H7 (cell line): ENCODE measurements at places on chromosomes 7 and 10.
A peak's percentile ranks its signal among the peaks of the same experiment; 100 is the strongest.

DNA sequence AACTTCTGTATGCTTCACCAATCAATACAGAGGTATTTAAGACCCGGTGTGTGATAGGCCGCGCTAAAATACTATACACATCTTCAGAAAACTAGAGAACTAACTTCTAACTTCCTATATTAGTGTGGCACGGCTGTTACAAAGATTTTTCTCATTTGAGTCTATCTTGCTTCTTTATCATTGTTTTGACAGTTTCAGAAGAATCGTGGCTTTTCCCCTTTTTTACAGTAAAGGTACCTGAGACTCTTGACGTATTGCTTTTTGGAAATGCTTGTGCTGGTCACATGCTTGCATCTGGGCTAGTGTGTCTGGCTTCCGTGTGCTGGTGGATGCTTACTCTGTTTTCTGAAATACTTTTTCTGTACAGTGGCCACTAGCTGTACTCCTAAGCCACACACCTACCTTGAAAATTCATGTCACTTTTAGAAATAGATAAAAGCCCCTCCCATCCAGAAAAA is 12.7 kb downstream of the IKZF1 start:
- no peak for DNase-seq

DNA sequence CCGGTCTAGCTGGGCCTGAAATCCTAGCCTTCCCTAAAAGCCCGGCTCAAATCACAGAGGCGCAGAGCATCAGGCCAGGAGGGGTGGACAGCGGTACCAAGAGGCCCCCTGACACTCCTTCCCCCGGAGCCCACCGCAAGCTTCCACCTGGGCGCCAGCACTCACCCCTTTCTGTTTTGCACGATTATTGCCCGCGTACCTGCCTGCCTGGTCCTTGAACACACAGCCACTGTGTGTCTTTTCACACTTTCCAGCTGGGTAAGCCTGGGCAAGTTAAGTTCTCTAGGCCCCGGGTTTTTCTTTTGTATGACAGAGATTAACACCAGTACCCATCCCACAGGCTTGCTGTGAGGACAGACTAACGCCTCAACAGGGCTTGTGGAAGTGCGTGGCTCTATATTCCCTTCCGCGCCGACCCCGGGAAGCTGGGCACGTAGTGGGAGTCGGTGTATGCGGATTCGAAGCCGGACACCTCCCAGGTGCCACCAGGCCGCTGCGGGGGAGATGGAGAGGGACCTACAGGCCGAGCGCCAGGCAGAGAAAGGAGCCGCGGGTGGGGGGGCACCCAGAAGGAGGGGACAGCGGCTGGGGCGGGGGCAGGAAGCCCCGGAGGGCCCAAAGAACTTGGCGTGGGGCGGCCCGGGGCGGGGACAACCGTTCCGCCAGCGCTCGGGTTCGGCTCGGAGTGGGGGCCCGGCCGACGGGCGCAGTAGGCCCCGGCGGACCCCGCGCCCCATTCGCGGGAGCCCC is 792 bp downstream of the ZNF746 start:
- DNase-seq: peak; percentile 73

- DNase-seq: peak; percentile 71
Observed at GRCh38 chr10:44973323-44974081, 5.1 kb downstream of the DEPP1 start.

- DNase-seq: no peak
Observed at GRCh38 chr7:29825775-29826529, 19.6 kb downstream of the WIPF3 start.

GRCh38 chr7:78223598-78223997 is 425.0 kb downstream of the PHTF2 start:
- DNase-seq: no peak

DNA sequence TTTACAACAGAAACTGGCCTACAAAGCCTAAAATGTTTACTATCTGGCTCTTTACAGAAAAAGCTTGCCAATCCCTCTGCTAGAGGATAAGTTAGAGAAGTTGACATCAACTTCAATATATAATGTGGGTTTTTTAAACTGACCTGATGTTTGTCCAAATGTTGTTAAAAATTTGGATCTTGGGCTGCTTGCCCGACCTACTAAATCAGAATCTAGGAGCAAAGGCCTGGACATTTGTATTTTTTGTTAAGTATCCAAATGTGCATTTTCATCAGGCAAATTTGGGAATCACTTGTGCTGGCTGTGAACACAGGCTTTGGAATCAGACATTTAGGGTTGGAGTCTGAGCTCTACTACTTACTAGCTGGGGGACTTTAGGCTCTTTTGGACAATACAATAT is 252.7 kb upstream of the CSTF2T start:
- DNase-seq: no peak

- no peak for DNase-seq
Observed at GRCh38 chr10:31694126-31694685, 234.4 kb downstream of the ARHGAP12 start.

DNA sequence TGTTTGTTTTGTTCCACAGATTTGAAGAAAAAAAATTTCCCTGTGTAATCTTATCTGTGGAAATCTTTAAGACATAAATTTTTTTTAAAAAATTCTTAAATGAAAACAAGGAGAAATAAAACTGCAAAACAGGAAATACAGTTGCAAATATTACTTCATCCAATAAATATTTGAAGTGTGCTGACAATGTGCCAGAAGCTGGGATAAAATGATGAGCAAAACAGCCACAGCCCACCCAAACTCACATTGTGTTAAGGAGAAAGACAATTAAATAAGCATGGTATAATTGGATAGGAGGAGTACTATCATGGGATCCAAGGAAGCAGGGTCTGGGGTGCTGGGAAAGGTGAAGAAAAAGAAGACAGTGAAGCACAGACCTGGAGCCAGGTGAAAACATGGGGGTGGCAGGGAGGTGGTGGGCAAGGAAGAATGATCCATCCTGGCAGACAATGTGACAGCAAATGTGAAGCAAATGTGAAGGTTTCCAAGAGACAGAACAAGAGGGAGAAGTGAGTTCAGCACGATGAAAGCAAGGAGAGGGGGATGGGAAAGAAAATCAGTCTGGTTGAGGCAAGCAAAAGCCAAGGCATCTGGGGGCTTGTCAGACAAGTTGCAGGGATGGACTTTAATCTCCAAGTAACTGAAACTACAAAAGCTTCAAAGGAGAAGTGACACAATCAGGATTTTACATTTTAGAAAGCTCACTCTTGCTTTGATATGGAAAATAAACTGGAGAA is 135.9 kb downstream of the HIBADH start:
- no peak for DNase-seq

DNA sequence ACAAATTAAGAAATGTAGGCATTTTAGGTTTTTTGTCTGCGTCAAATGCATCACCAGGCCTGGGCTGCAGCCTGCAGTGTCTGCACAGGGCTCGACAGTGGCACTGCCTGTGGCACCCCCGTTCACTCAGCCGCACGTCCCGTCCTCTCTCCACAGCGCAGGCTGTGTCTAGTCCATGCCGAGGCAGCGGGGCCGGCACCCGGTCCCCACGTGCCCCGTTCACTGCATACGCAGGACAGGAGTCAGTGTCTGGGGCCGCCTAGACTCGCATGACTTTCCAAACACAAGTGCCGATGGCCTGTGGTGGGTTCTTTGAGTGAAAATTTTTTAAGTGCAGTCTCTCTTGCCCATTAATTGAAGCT is 446.4 kb downstream of the PTPRN2 start:
- no peak for DNase-seq

DNA sequence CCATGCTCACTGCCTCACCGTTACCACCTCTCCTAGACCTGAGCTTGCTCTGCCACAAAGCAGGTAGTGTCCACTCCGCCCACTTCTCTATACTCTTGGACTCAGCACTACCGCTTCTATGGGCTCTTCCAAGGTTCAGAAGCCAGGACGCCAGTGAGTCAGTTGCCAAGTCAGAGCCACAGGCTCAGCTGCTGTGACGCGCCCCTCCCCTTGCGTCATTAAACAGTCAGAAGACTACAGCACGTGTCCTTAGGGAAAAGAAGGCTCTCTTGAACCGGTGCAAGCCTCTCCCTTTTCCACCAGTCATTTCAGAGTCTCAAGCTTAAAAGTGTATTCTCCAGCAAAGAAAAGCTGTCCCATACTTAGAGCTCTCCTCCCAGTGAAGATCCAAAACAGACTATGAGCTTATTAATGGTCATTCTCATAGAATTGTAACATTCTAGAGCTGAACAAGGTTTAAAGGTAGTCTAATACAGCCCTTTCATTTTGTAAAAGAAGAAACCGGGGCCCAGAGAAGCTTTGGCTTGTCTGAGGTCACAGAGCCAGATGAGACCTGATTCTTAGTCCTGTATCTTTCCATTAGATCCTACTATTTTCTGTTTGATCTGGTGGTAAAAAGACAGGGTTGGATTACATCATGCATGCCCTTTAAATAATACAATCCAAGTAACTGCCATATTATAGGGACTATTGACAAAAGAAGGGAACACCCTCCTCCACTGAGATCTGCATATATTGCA is 40.9 kb upstream of the MET start:
- no peak for DNase-seq

DNA sequence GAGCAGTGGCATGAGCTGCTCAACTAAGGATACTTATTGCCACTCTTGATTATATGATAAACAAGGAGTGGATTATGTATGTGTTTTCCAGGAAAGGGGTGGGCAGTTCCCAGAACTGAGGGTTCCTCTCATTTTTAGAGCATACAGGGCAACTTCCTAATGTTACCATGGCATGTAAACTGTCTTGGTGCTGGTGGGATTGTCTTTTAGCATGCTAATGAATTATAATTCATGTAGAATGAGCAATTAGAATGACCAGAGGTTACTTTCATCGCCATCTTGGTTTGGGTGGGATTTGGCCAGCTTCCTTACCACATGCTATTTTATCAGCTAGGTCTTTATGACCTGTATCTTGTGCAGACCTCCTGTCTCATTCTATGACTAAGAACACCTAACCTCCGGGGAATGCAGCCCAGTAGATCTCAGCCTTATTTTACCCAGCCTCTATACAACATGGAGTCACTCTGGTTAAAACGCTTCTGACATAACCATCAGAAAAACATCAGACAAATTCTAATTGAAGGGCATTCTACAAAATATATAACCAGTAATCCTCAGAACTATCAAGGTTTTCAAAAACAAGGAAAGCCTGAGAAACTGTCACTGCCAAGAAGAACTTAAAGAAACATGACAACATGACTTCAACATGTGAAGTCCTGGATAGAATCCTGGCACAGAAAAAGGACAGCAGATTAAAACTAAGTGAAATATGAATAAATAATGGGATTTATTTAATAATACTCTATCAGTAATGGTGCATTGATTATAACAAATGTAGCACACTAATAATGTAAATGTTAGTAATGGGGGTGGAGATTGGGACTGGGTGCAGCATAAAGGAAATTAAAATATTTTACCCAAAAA is 365.0 kb downstream of the SEMA3D start:
- no peak for DNase-seq
